ENCODE measurements at places on chromosomes 16 and 17.

DNA sequence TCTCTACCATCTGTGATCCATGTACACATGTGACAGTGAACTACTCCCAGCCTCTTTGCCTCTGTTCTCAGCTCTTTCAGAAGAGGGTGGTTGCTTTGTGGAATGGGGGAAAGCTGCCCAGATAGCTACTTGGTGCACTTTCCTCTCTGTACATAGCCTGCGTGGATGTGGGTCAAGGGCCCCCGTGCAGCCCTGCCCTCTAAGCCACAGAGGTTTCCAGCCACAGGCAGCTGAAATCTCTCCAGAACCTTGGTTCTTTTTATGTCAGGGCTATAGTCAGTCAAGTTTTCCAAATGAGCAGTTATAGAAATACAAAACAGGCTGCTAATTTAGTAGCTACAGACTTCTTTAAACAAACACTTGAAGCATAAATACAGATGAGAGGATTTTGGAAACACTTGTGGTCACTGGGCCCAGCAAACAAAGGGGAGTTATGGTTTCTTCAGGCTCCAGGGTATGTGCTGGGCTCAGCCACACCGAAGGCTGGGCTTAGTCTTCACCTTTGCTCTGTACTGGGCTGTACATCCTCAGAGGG is 199.7 kb upstream of the ASIC2 start:
- no peak for DNase-seq

DNA sequence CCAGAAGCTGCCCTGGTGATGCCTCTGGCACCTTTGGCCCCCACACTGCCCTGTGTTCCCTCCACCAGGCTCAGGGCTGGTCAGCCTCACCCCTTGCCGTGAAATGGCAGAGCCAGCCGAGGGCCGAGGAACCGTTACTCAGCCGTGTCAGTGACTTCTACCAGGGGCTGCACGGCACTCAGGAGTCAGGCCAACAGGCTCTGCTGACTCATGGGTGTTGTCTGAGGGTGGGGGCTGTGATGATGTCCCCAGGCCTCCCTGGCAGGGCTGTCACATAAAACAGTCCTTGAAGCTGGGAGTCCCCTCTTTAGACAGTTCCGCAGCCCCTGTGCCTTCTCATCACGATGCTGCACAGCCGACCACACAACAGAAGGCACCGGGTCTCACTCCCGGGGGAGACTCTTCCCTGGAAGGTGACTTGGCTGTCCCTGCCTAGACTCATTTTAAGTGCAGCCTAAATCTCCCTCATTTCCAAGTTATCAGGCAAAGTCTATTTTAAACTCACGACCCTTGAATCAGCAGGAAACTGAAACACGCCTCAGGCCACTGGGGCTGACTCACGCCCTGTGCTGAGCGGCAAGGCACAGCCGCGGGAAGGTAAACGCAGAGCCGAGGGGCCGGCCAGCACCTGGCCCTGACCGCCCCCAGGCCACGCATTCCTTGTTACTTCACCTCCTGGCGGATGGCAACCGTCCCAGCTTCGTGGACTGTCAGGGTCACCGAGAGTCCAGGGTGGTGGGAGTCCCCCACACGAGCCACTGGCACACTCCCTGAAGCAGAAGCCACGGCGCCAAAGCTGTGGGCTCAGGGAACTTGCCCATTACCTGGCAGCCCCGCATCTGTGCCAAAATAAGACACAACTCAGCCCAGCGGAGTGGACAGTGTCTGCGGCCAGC is 102.6 kb downstream of the ZNF778 start:
- no peak for DNase-seq

DNA sequence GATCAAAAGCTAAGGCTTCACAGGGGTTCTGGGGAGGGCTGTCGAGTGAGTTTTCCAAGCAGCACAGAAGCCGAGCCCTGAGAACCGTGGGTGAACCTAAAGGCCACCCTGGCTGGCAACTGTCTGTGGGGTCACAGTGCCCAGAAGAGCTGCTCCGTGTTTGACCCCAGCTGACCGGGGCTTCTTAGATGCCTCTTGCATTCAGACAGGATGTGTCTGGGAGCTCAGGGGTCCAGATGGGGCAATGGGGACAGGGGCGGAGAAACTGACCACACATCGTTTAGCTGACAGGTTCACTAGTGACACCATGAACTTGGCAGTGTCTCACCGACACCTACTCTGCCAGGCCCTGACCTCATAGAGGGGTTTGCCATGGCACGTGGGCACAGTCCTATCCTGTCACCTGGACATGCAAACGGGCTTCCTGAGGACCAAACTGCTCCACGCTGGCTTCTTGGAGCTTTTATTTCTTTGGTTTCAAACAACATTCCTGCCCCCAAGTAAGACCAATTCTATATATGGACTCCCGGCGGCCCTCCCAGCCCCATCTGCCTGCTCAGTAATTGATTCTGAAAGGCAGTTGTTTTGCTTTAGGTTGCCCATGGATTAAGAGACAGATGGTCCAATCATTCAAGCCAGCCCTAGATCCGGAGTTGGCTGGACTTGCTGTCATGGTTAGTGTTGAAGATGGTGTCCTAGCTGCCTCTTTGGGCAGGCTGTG is 22.2 kb downstream of the WSCD1 start:
- no peak for DNase-seq

- no peak for DNase-seq
Observed at GRCh38 chr16:80330803-80331202, 210.0 kb upstream of the DYNLRB2 start.

GRCh38 chr17:81399481-81400153 is 4.4 kb downstream of the BAHCC1 start:
- DNase-seq: no peak

GRCh38 chr16:4692460-4693295 is 684 bp upstream of the NUDT16L1 start:
- DNase-seq: no peak

- DNase-seq: no peak
Observed at GRCh38 chr16:179211-180092, 807 bp upstream of the HBQ1 start.

GRCh38 chr17:70183508-70183907 is 14.2 kb downstream of the KCNJ2 start:
- no peak for DNase-seq

GRCh38 chr16:1791256-1791942 is 2.1 kb downstream of the IGFALS start:
- no peak for DNase-seq

GRCh38 chr16:5328546-5328945 is 231.0 kb upstream of the EEF2KMT start:
- DNase-seq: no peak

- DNase-seq: no peak
Observed at GRCh38 chr17:75622076-75622475, 11.2 kb upstream of the SMIM5 start.

DNA sequence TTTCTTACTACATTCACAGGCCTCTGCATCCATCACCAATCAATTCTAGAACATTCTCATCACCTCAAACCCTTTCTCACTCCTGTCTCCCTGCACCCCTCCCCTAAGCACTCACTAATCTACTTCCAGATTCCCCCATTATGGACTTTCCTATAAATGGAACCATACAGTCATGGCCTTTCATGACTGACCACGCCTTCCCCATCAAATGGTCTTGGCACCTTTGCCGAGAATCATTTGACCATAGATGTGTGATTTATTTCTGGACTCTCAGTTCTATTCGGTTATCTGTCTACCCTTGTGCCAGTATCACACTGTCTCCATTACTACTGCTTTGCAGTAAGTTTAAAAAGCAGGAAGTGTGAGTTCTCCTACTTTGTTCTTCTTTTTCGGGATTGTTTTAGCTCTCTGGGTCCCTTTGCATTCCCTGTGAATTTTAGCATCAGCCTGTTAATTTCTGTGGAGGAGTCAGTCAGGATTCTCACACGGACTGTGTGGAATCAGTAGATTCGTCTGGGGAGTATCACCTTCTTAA is 27.5 kb downstream of the GTF3C1 start:
- DNase-seq: no peak

All from fibroblast of skin of left quadriceps (primary cell).